NAMALWA (cell line): ENCODE measurements at places on chromosomes 13 and 19.

DNA sequence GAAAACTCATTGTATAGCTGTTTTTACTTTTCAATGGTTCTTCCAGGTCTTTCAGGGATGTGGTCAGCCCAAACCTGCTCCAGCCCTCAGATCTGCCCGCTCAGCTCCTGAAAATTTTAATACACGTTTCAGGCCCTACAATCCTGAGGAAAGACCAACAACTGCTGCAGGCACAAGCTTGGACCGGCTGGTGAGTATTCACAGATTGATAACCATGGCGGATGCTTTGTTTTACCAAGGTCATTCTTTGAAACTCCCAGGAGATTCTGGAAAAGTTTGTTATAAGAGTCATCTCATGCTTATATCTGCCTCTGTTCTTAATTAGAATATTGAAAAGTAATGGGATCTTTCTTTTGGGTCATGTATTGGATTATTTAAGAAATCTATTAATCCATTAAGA, 173.5 kb downstream of the DCT start:
- no peak for DNase-seq

DNA sequence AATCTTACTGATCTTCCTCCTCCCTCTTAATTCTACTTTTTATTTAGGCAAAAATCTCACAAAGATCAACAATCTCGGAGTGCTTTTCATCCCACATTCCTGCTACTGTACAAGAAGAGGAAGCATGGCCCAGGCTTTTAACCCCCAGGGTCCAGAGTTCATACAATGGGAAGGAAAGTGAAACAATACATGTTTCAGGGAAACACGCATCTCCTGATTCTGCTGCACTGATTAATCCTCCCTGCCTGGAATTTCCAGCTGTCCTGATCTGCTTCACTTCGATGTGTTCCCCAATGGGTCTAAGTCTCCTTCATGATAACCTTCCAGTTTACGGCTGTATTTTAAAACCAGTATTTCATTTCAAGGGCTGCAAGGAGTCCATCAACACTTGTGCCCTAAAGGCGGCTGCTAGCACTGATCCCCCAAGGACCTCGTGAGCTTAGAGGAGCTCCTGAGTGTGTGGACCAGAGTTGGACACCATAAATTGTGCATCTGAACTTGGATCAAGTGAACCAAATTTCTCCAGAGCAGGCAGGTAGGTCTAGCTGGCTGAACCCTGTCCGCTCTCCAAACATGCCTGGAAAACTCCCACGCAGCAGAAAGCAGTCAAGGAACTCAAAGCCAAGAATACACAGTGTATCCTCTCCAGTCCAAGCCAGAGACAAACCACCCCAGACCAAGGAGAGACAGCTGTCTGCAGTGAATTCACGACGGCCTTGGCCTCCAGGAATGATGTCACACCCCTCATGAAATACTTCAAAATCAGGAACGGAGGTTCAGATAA, 44.3 kb downstream of the COL4A1 start:
- DNase-seq = no peak

DNA sequence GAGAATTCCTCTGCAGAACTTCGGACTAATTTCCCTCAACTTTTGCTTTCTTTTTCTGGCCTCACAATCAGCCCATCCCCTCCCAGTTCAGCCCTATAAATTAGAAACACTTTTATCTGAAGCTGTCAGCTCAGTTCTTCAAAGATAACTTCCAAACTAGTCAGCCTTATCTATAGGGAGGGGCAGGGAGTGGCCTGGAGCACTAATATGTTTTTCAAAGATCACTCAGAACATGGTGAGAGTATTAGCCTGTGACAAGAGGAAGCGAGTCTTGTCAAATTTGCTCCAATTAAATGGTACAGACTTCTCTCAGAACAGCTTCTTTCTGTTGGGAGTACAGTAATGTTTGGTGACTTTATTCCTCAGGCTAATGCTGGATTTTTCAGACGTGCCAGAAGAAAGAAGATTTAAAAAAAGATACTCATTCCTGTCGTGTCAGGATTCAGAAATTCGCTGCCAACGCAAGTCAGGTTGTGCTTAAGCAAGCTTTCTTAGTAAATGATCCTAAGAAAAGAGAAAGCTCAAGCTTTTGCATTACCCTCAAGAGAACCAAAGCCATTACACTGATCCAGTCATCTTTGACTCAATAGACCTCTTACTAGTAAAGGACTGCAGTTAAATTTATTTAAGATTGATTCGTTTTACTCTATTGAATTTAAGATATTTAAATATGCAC, 1033.6 kb downstream of the SLITRK5 start:
- DNase-seq = no peak

DNA sequence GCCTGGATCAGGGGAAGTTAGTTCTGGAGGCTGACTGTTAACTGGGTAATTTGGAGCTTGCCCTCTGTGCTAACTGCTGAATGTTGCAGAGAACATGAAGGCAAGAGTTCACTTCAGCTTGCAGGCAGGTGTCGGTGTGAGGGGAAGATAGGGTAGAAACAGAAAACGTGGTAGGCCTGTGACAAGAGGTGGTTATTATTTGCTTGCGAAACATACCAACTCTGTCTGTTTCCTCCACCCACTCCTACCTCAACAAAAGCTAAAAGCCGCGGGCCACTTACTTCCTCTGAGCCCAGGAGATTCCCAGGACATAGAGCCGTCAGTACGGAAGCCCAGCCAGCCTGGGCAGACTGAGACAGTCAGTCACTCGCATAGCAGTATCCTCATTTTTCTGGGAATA, 119.2 kb upstream of the ABCC4 start:
- no peak for DNase-seq

- DNase-seq = no peak
Measured at GRCh38 chr13:98089246-98089645, 53.6 kb upstream of the FARP1 start.

DNA sequence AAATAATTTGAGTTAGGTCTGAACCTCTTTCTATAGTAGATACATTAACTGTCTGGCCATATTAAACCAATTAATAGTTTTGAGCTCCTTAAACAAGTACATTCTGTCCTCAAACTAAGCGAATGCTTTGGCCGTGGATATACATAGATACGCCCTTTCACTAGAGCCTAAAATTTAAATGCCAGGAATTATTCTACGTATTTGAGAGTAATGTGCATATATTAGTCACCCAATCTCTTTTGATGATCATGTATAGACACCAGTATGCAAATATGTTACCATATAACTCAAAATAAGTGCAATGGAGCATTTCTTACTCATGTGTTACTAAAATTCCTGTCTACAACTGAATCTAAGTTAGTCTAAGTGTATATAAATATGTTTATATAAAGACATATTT, 70.4 kb downstream of the FLT1 start:
- no peak for DNase-seq

DNA sequence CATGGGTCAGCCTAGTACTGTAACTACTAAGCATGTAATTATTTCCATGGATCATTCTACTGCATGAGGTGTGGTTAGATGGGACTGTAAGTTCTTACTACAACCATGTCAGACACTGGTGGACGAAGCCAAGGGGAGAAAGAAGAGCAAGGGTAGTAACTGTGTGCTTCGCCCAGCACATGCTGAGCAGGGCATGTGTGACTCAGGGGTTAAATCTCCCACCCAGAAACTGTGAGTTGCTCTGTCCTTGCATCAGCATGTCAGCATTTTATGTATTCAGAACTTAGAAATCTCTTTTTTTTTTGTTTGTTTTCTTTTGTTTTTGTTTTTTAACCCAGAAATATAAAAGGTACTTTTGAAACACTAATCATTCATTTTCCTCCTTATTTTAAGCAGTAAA, 436.6 kb upstream of the KLF12 start:
- DNase-seq = no peak

DNA sequence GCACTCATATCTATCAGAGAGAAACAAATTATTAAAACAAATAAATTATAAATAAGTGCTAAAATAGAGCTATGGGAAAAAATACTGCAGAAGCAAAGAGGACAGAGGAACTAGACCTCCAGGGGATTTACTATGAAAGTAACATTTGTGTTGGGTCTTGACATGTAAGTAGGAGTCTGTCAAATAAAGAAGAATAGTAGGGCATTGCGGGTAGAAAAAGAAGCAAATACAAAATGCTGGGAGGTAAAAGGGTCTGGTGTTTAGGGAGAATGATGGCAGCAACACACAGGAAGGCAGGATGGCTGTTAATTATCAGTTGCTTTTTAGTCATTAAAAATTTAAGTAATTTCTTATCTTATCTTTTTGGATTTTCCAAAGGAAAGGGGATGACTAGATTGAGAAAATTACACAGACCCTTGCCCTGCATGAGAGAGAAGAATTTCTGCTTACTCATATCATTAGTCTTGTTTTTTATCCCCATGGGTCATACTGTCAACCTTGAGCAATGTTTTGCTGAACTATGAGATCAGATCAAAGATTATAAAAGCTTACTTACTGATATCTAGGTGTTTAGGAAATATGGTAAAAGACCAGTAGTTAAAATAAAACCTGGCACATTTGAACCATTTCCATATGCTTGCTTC, 472.7 kb downstream of the DIAPH3 start:
- DNase-seq = no peak

DNA sequence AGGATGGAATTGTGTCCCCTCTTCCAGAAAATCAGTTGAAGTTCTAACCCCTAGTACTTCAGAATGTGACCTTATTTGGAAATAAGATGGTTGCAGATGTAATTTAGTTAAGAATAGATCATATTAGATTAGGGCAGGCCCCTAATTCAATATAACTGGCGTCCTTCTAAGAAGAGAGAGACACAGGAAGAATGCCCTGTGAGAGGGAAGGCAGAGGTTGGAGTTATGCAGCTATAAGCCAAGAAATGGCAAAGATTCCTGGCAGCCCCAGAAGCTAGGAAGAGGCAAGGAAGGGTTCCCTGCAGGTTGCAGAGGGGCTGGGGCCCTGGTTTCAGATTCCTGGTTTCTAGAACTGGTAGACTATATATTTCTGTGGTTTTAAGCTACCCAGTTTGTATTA, 30.0 kb downstream of the HS6ST3 start:
- no peak for DNase-seq
